ENCODE measurements at places on chromosomes 13 and 19.

DNA sequence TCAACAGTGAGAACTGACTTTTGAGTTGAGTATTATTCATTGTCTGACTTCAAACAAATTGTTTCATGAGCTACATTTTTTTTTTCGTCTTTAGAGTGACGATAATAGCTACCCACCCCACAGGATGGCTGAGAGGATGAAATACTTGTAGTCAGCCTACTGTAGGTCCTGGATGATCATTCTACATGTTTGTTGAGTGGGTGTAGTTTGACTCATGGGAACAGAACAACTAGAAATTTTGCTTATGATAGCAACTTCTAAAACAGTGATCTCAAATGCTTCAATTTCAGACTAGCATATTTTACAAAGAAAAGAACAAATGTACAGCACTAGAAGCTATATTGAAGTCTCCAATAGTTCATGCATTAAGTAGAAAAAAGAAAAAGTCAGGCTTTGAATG is 651.8 kb downstream of the PCDH9 start:
- no peak for DNase-seq

GRCh38 chr19:5827342-5827890 is 12.1 kb downstream of the FUT6 start:
- no peak for DNase-seq

DNA sequence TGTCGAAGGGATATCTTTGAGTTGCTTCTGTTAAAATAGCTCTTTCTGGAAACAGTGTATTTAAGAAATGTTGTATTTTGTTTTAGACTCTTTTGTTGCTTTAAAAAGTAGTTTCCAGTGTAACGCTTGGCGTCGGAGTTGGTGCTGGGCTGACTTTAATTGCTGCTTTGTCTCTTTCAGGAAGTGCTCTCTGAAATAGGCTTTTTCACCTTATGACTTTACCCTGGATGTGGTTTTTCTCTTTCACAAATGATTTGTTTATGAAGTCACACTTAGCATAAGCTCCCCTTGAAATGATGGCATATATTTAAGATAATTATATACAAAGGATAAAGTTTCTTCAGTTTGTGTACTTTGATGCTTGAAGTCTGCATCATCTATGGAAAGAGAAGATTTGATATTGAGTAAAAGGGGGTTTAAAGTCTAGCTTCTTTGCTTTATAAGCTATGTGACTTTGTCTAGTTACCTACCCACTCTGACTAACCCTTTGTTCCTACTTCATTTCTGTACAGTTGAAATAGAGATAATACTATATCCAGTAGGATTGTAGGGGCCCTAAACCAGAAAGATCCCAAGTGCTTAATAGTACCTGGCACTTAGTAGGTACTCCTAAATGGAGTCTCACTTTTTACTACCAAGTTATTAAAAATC is at the start of gene GPR18:
GPR18 (minus strand) TSS at position 170 of the 651 bp plus-strand sequence. CDS start 2,507 bp downstream, outside the sequence.
- no peak for DNase-seq

DNA sequence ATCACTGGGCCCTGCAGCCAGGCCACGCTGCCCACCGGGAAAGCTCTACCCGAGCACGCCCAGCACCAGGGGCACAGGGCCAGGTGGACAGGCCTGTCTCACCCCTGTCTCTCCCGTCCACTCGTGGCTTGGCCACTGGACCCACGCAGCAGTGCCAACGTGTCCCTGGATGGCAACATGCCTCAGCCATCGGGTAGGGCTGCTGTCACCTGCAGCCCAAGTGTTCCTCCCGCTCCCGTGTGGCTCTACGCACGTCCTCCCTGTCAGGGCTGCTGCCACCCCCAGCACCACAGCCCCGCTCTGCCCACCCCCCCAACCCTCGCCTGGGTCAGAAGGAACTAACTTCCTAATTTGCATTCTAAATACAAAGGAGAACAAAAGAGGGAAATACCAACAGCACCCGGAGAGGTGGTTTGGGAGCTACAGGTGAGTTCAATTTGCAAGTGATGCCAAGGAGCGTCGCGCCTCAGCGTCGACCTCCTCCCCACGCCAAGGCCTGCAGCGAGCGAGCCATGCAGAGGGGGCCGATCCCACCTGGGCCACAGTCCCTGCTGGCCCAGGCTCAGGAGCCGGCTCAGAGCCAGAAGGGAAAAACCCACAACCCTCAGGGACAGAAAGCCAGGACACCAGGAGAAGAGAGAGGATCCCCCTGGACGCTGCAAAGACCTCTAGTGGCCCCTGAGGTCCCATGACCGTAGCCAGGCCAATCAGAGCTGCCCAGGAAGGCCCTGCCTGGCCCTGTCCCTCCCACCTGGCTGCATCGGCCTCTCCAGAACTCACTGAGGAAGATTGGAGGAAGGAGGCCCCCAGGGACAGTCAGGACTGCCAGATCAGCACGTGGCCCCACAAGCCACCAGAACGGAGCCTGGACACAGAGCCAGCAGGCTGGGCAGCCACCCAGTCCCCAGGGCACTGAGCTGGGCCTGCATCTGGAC is 128.4 kb upstream of the SPACA7 start:
- no peak for DNase-seq

DNA sequence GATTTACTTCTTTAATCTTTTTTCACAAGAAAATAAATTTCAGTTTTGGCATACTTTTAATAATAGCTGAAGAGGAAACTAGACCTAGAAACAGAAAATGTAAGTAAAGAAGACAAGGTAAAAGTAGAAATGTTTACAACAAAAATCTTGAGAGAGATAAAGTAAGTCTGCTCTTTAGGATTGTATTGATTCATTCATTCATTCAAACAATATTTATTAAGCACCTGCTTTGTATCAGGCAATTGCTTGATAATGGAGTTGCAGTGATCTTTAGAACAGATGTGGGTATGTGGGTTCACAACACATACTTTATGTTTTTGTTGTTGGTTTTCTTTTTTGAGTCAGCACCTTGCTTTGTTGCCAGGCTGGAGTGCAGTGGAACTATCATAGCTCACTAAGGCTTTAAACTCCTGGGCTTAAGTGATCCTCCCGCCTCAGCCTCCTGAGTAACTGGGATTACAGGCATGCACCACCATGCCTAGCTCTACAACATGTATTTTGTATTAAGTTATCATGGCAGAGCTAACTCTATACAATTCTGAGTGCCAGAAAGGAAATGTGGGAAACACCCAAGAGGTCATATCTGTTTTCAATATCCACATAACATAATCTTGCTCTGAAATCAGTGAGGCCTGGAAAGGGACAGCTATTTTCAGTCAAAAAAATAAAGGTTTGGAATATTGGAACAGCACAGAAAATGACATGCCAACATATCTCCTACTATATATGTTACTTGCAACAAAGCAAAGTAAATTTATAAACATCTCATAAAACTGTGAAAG is 8.8 kb upstream of the SPART start:
- no peak for DNase-seq

GRCh38 chr13:39765801-39766463 is 110.5 kb downstream of the COG6 start:
- peak; percentile 62 for DNase-seq

GRCh38 chr13:78129823-78130222 is 211.2 kb upstream of the EDNRB start:
- DNase-seq, result no peak

All from fibroblast of skin of abdomen (primary cell).